ENCODE measurements at places on chromosomes 1 and 21.

DNA sequence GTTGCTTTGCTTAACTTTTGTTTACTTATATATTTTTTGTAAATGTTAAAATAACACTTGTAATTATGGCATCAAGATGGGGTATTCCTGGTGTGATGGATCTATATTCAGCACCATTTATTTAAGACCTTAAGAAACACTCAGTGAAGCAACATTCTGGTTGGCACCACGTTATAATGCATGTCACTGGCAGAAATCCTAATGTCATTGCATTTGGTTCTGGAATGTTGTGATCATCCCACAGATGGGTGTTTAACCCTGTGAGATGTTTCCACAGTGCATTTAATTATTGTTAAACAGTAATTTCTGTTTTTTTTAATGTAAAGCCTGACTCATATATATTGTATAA lies 116.5 kb downstream of the NOS1AP start:
- DNase-seq = no peak

DNA sequence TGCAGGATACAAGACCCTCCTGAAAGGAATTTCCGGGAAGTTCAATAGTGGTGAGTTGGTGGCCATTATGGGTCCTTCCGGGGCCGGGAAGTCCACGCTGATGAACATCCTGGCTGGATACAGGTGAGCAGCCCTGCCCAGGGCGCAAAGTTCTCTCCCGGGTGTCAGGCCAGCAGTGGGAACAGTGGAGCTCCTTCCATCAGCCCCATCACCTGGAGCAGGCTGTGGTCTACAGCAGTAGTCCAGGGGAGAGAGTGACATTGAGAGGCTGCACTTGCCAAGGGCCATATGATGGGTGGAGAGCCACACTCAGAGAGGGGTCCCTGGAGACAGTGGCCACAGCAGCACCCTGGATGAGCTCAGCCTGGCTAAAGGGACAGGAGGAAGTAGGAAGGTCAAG lies 44.1 kb downstream of the TFF3 start:
- DNase-seq = no peak

GRCh38 chr1:201223852-201224665 lies 33.4 kb downstream of the IGFN1 start:
- no peak for DNase-seq

- DNase-seq = no peak
These were observed 2.5 kb downstream of the ATP1B1 start for GRCh38 chr1:169108863-169109560.

DNA sequence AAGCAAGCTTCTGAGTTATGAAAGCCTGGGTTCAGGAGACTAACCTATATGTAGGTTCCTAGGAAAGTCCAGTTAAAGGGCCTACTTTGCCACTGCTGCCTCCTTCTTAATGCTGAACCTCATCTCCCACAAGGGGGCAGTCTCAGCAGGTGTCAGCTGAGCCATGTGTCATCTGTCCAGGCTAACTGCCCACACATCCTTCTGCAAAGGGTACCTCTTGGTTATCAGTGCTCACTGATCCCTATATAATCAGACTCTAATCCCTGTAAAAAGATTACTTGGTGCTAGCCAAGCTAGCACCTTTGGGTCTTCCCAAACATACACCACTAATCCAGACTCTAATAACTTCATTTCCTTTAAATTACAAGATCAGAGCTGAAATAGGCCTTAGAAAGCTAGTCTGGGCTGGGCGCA lies 9.0 kb downstream of the PRDX1 start:
- DNase-seq = peak; percentile 57

DNA sequence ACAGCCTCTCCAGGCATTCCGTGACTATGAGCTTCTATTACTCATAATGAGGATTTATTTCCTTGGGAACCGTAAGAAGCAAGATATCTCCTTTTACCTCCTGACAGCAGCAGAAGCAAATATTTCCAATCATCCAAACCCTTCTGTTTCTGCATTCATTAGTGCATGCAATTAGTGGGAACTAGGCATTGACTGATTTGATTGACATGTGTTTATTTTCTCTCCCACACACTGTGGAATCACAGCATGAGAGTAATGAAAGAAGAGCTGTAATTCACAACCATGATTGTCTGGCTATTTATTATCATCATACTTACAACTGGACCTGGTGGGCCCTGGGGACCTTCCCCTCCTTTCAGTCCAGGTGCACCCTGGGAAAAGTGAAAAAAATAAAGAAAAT lies 146.8 kb downstream of the COL11A1 start:
- no peak for DNase-seq

DNA sequence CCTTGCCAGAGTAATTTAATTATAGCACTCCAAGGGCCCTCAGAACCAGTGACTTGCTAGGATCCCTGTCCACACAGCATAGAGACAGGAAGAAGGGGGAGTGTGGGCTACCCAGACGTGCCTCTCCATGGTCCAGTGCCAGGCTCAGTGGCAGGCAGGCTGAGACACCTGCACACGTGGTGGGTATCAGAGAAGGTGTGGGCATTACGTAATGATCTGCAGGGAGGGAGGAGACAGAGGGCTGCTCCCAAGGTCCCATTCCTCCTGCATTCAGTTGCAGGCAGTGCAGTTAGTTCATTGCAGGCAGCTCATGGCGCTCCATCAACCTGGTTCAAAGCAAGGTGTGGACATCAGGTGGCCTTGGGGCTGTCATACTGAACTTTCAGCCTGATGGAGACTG lies 49.9 kb downstream of the C8B start:
- DNase-seq = no peak

DNA sequence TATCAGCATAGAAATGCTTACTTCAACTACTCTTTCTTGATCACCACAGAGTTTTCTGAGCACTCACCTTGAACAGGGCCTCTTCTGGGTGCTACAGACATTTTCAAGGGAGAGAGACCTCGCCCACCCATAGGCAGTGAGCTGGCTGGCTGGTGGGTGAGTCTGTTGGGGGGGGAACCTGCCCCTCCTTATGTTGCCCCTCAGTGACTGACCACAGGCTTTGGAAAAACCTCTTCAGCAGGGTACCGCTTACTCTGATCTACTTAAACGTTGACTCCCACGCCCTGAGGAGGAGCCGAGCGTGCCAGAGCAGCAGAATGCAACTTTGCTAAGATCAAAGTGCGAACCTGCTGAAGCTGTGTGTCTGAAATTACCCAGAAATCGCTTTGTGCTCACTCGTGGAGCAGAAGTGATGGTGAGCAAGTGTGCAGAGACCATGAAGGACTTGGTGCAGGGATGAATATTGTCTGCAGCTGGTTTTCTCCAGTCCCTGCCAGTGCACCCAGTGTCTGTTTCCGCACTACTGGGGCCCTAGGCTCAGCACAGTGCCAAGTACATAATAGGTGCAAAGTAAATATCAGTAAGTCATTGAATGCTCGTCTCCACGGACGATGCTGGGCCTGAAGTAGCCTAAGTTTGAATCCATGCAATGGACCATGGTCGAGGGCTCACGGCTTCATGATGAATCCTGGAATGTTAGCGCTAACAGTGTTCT lies 158.7 kb upstream of the IRF2BP2 start:
- no peak for DNase-seq

- peak; percentile 59 for DNase-seq
These were observed 5.7 kb downstream of the FHL3 start for GRCh38 chr1:37999430-38000232.

- DNase-seq = peak; percentile 28
These were observed 54.5 kb downstream of the PCNX2 start for GRCh38 chr1:233240829-233241682.

DNA sequence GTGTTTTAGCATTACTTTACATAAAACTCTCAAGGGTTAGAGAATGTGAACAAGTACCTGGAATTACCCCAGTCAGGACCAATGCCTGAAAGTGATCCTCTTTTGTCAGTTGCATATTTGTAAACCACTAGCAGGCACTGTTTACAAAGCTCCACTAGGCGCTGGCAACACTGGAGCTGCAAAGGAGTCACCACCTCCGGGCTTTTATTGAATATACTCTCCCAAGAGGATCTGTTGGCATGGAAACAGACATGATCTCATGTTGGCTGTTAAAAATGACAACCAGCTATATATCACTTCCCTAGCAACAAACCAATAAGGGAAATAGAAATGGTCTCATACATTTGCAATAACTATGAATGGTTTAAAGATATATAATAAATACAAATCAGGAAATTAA lies 116.0 kb downstream of the TTLL7 start:
- peak; percentile 83 for DNase-seq

DNA sequence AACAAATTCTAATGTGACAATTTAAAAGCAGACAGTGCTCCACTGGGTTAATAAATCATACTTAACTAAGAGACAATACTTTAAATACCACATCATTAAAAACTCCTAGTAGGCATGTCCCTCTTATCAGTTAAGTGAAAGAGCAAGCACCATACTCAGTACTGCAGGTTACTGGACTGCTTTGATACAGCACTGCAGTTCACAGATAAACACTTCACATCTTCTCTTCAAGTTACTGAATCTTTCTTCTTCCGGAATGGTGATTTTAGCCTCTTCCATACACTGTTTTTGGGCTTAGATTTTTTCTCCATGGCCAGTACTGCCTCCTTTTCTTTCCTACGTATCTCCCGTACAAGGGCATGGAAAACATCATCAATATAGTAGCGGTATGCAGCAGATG lies 11.0 kb downstream of the RIT1 start:
- DNase-seq = no peak

- no peak for DNase-seq
These were observed 23.1 kb upstream of the PTAFR start for GRCh38 chr1:28199328-28200233.

DNA sequence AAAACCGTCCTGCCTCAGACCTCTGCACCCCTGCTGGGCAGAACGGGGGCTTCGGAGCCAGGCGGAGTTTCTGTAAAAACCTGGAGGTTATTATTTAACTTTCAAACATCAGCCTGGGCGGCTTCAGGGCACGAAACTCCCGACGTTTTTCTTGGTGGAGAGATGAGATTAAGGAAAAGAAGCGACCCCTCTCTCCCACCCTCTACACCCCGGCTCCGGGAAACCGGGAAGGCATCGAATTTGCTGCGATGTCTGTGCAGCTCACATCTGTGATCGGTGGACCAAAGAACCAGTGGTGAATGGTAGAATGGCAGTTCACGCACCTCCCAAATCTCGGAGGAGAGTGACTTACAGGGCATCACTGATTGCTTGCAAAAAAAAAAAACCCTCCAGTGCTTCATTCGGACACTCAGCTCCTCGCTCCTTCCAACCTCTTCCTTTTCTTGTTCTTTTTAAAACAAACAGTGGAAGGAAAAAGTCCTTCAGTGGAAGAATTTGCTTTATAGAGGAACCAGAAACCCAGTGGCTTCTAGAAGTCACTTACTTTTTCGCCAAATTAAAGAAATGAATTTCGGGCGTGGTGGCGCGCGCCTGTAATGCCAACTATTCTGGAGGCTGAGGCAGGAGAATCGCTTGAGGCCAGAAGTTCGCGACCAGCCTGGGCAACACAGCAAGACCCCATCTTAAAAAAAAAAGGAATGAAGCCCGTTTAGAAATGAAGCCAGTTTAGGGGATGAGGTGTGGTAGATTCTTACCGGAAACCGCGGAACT lies 884 bp downstream of the PHACTR4 start:
- DNase-seq = peak; percentile 49

GRCh38 chr21:39121600-39122355 lies 61.5 kb downstream of the PSMG1 start:
- DNase-seq = no peak

- no peak for DNase-seq
These were observed 145.3 kb downstream of the TNFSF18 start for GRCh38 chr1:172905452-172905851.

GRCh38 chr1:223750730-223751570 lies 38.6 kb downstream of the CAPN2 start:
- no peak for DNase-seq

Measured in MG63 (cell line).